ENCODE measurements at places on chromosomes 2 and 18.

GRCh38 chr2:240437551-240437860, 2.0 kb downstream of the GPC1 start:
- DNase-seq, result no peak

GRCh38 chr2:68645523-68645922, 2.1 kb downstream of the PROKR1 start:
- DNase-seq, result no peak

- DNase-seq, result no peak
These were observed 13.2 kb downstream of the FN1 start for GRCh38 chr2:215422676-215423075.

DNA sequence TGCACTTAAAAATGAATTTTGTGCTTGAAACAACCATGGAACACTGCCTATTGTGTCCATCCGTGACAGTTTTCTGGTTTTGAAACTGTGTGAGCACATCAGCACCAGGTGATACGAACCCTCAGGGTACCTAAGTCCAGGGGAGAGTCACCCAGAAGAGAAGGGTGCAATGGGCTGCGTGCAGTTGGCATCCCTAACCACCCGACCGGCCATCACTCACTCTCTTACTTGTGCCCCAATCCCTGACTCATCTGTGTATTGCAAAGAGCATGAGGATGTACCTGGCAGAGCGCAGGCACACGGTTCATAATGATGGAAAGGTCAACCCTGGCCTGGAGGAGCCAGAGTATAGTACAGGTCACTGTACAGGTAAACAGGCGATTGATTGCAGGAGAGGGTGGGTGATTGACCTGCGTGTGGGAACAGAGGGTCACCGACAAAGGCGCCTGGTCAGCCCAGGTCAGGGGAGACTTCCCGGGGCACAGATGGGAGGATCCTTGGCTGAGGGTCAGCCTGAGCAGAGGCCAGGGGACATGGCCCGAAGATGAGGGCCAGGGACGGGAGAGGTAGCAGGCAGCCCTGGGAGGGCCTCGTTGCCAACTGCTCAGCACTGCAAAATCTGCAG, 160.3 kb downstream of the SEPTIN10 start:
- no peak for DNase-seq

GRCh38 chr2:68152681-68153347, 4.9 kb upstream of the PNO1 start:
- DNase-seq, result no peak

DNA sequence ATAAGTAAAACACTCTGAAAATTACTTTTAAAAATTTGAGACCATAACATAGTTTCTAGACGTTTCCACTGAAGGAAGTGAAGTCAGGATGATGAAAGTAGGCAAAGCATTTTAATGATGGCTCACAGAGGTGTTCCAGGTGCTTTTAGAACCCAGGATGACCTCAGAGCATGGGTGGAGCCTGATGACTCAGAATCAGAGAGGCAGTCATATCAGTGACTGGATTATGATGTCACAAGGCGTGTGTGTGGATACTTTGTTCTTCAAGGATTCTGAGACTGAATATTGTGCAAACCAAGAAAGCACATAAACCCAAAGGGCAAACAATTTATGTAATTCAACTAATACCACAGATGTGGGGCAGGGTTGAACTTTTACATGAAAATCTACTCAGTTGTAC, 208.0 kb upstream of the FBXO11 start:
- peak; percentile 39 for DNase-seq

DNA sequence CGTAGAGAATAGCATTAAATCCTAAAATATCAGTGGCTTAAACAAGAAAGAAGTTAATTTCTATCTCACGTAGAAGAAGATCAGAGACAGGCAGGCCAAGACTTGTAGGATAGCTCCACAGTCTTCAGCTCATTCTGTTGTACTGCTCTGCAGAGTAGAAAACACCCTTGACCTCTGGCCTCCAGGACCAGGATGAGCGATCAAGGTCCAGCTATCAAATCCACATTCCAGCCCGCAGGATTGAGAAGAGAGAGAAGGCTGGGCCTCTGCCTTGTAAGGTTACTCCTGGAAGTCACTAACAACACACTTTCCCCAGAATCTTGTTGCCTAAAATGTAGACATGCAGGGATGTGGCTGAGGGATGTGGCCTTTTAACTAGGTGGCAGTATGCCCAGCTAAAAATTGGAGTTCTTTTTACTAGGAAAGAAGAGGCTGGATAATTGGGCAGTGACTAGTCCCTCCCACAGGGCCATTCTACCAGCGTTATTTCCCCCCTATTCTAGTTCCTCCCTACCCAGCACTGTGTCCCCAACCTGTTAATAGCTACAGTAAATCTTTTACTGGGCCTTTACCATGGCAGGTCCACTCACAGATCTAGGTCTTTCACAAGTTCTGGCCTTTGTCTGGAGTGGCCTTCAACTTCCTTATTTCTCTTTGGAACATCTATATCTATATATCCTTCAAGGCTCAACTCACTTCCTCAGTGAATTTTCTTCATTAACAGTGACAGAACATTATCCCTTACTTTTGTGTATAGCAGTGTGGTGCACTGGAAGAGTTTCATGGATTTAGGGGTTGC, 165.0 kb downstream of the DIS3L2 start:
- no peak for DNase-seq

DNA sequence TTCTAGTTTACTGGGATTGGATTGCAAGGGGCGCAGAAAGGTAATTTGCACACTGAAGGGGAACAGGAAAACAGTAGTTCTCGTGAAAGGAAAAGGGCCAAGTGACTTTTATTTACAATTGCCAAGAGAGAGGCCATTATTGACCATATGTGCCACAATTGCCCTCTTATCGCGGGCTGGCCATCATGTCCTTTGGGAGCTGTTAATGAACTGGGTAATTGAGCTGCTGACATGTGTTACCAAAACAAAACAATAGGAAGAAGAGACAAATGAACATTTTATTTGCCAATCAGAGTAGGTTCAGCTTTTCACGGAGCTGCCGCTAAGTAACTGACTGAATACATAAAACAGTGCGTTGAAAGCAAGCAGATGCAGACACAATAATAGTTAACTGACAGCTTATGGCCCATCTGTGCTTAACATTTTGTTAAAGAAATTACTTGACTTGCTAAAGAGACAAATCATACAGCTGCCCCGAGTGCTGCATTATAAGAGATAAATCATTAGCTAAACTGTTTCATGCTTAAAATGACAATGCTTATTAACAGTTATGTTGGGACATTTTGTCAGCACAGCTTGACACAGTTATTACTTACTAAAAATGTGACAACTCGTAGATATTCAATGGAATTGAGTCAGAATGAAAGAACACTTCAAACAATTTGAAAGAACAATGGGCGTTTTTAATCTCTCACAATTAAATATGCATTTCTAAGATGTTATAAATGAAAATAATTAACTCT, 57.5 kb downstream of the PAX3 start:
- no peak for DNase-seq

DNA sequence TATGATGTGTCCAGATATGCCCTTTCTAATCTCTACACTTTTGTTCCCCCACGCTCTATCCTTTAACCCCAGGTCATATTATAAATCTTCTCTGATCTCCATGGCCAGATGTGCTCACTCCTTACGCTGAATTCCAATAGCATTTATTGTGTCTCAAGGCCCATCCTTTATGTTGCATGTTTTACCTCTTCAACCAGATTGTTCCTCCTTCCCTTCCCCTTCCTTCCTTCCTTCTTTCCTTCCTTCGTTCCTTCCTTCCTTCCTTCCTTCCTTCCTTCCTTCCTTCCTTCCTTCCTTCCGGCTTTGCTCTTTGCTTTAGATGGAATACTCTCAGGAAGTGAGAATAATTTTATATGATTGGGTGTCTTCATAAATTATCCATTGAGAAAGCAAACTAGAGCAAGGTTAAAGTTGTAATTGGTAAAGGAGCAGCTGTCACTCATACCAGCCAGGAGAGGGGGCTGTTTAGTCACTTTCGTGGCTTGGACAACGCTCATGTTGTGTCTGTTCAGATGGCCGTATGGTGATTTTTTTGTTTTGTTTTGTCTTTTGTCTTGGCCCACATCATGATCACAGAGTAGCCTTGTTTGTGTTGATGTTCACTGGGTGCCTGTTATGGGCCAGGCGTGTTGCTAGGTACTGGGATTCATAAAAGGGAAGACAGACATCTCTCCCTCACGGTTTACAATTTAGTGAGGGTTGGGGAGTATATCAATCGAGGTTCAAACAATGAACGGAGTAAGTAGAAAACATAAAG, 68.0 kb downstream of the DAW1 start:
- DNase-seq, result no peak

GRCh38 chr2:22520369-22521288, 864.4 kb upstream of the KLHL29 start:
- DNase-seq, result no peak

DNA sequence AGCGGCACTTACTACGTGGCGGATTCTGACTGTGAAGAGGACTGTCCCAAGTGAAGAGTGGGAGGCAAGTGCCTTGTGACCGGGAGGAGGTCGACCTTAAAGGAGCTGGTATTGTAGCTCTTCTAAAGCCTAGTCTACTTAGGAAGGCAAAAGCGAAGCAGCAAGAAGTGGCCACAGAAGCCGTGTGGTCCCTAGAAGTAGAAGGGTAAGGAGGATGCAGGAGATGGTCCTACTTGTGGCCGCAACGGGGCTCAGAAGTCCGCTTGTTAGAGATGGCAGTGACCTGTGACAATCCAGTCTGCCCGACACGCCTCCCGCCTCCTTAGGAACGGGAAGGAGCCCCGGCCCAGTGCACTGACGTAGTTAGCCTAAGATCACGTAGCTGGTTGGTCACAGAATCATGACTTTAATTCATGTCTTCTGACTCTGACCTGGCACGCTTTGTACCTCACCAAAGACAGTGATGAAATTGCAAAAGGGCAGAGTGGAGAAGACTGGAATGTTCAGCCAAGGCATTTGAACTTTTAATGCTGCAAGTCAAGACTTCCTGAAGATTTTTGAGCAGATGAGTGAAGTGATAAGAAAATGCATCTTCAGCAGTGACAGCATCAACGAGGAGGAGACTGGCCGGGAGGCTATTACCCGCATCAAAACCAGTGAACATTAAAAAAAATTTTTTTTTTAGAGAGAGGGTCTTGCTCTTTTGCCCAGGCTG, 749 bp upstream of the EIF2AK3 start:
- DNase-seq, result peak; percentile 51

DNA sequence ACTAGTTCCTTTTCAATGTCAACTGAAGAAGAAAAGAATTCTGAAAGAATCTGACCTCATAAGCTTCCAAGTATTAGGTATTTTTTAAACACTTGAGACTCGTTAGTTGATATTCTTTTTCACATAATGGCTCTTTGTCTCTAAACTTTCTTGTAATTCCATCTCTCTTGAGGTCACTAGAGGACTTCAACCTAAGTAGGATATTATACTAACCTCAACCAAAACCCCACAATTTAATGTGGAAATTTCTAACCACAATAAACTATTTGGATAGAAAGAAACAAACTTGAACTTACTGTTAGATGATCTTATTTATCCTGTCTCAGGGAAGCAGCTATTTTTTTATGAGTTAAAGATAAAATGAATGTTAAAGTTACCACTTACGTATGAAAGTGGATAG, 206.9 kb upstream of the FSIP2 start:
- DNase-seq, result no peak

DNA sequence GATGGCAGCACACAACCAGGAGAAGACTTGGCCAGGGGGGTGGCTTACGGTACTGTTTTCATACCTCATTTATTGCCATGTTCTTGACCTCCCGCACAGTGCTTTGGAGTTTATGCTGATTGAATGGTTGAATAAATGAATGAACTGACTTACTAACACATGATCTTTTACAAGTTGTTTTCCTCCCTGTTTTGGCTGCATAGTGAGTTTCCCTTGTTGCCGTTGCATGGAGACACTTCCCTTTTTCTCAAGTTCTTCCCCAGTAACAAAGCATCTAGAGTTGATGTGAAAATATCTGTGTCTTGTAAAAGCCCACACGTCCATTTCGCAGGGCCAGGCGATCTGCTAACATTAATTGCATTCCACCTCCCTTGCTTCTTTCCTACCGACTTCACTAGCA, 35.7 kb upstream of the RAB1A start:
- no peak for DNase-seq

- DNase-seq, result no peak
These were observed 355.3 kb upstream of the RAB12 start for GRCh38 chr18:8253944-8254343.

DNA sequence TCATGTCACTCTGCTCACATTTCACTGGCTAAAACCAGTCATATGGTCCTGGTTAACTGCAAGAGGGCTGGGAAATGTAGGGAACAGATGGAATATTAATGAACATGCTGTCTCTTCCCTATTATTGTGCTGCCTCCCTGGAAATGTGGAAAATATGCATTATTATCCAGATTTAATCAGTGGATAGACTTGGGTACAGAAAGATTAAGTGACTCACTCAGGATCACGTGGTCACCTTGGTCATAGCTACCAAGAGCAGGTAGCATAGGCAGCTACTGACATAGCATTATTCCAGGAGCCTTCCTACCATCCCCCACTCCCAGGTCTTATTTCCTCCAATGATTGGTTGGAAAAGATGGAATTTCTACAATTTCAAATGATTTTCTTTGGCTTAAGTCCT, 141.1 kb downstream of the HRH4 start:
- no peak for DNase-seq

DNA sequence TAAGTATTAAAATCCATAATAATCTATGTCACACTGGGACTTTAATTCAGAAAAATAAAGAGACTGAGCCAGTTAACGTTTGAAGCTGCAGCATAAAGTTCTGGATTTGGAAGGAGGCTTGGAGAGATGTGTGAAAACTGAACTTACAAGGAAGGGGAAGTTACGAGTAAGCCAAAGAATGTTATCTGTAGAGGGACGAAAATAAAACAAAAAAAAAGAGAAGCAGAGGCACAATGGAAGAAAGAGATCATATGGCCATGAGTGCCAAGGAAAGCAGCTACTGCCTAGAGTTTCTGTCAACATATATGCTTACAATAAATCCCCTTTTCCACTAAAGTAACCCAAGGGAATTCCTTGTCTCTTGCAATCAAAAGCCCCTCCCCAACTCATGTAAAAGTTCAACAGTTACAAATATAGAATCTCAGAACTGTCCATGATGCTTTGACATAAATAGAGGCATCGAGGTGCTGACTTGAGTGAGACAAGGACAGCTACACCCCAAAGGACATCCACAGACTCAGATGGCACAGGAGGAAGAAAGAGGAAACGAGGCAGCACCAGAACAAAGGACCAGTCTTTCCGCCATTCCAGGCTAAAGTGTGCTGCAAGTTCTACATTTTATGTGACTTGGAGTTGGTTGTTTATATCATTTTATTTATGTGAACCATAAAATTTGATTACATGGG, 16.1 kb upstream of the ARL5A start:
- DNase-seq, result no peak

DNA sequence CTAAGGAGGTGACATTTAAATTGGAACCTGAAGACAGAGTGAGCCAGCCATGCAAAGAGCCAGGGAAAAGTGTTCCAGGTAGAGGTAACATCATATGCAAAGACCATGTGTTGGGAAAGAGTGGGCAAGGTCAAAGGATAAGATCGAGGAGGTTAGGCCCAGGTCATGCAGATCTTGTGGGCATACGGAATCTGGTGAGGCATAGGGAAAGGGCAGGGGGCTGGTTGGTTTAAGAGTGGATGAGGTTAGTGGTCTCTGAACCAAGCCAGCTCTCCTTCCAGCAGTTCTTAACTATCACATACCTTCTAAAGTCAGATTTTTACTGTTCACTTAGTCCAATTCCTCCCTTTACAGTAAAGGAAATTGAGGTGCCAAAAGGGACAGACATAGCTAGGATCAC, 3.0 kb downstream of the ANKRD53 start:
- DNase-seq, result no peak

Measured in activated CD8-positive, alpha-beta memory T cell treated with anti-CD3 and anti-CD28 coated beads for 4 hours (primary cell).